ENCODE measurements at places on chromosomes 4 and X.
A peak's percentile ranks its signal among the peaks of the same experiment; 100 is the strongest.

- DNase-seq: no peak
- H3K36me3 ChIP-seq: no peaks in the 10 kb centered on the region
- no peaks in the 10 kb centered on the region for H3K27me3 ChIP-seq
- H3K4me1 ChIP-seq: no peaks in the 10 kb centered on the region
- no peak overlapping the region for H3K27ac ChIP-seq
These were observed 179.0 kb downstream of the BEND2 start for GRCh38 chrX:18041656-18042055.

DNA sequence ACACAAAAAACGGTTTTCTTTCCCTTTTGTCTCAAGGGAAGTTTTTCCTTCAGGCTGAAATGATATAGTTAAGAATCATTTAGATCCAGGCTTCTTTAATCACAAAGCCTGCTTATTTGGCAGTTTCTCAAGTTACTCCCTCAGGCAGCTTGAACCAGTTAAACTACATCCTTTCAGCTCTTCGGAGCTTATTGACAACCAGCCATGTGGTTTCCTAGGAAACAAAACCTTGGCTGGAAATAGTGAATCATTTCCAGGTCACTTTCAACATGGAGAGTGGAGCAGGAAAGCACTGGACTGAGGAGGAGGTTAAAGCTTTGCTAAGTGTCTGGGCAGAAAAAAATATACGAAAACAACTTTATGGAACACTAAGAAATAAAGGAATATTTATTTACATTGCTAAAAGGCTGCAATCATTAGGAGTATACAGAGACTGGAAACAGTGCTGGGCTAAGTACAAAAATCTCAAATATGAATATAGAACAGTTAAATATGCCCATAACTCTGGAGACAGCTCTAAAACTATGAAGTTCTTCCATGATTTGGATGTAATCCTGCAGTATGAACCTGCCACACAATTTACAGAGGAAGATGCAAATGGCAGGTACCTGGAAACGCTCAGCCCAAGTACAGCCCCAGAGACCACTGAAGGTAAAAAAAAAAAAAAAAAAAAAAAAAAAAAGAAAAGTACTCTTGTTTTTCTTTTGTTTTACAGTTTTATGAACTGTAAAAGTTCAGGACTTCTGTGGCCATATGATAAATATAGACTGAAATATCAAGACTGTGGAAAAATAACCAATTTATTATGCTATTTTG lies 23.2 kb upstream of the AASDH start:
- no peak overlapping the region for H3K4me3 ChIP-seq
- no peaks in the 10 kb centered on the region for H3K4me1 ChIP-seq
- no peak for DNase-seq

- H3K36me3 ChIP-seq: no peaks in the 10 kb centered on the region
- H3K27me3 ChIP-seq: no peaks in the 10 kb centered on the region
- H3K4me1 ChIP-seq: no peaks in the 10 kb centered on the region
- peak within 1 kb of the TSS; percentile 98 for H3K27ac ChIP-seq
These were observed at the start of gene EOLA1 for GRCh38 chrX:149540621-149541520. Gene EOLA1, plus strand, starts transcription at chrX:149541012. Its CDS starts 4,619 bp downstream, at chrX:149545631.

DNA sequence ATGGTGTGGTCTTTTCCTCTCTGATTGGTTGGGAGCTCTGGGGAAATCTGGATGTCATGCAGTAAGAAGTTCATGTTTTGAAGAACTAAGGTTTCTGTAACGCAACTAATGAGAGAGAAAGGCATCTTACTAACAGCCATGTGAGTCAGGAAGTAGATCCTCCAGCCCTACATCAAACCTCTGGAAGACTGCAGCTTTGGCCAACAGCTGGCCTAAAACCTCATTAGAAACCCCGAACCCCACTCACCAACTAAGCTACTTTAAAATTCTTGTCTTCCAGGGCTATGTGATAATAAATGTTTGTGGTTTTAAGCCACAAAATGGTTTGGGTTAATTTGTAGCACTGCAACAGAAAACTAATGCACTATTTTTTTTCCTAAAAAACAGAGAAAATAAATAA lies 549.0 kb upstream of the GRID2 start:
- no peak overlapping the region for H3K27ac ChIP-seq
- no peaks in the 10 kb centered on the region for H3K36me3 ChIP-seq
- no peaks in the 10 kb centered on the region for H3K27me3 ChIP-seq
- H3K4me3 ChIP-seq: no peak overlapping the region
- H3K4me1 ChIP-seq: no peaks in the 10 kb centered on the region
- no peak for DNase-seq
